Liver (tissue), 10 donors: ENCODE measurements at places on chromosomes 13 and 19.

DNA sequence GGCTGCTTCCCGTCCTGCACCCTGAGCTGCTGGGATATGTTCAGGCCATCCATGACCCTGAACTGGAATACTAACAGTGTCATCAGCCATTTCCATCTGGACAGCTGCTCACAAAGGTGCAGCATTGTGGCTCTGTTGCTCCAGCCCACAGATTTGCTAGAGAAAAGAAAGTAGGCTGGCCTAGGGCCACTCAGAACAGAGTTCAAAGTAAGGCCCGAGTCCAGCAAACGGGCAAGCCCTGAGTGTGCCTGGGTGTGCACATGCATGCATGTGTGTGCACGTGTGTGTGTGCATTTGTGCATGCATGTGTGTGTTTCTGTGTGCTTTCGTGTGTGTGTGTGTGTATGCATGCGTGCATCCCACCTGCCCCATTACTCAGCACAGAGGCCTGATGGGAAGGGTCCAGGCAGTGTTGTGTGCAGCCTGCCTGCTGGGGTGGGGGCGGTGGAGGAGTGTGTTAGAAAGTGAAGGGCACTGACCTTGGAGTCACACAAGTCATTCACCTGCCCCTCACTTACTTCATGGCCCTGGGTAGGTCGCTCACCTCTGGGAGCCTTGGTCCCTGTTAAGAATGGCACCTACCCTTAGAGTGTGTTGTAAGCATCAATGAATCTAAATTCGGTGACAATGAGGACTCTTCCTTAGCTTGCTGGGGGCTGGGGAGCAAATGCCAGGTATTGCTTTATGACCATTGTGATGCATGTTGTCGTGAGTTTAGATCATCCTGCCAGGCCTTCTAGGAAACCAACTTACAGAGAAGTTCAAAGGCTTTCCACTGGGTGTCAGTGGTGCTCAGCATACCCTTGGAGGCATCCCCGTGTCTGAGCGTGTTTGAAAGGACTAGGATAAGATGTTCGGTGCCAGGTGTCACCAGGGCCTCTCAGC is 53.2 kb downstream of the GPR12 start:
- DNase-seq = no peak
- H3K36me3 ChIP-seq = no peaks in the 10 kb centered on the region
- no peaks in the 10 kb centered on the region for H3K27me3 ChIP-seq
- H3K4me3 ChIP-seq = no peak overlapping the region
- no peaks in the 10 kb centered on the region for H3K4me1 ChIP-seq

- H3K4me1 ChIP-seq = peaks cover 2% of the 10 kb centered on the region
- no peak for DNase-seq
- H3K4me3 ChIP-seq = no peak overlapping the region
- no peak overlapping the region for H3K27ac ChIP-seq
- no peaks in the 10 kb centered on the region for H3K27me3 ChIP-seq
- peaks cover 11% of the 10 kb centered on the region for H3K36me3 ChIP-seq
These were observed 6.3 kb downstream of the PLIN3 start for GRCh38 chr19:4861147-4861546.

DNA sequence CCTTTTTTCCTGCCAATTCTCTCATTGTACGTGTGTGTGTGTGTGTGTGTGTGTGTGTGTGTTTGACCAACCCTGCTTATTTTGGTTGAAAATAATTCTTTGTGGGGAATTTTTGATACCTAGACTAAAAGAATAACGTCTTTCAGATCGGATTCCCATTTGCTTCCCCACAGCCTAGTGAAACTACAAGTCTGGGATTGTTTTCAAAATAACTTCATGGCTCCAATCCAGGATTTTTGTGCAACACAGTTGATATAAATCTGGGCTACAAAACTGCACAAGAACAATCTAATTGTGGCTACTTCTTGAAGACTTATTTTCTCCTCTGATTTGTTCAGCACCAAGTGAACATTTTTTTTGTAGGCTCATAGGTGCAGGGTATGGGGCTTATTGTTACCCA is 332.8 kb upstream of the MIR17HG start:
- no peak overlapping the region for H3K4me3 ChIP-seq
- DNase-seq = no peak
- H3K36me3 ChIP-seq = no peaks in the 10 kb centered on the region
- no peak overlapping the region for H3K27ac ChIP-seq
- no peaks in the 10 kb centered on the region for H3K27me3 ChIP-seq

GRCh38 chr13:107322228-107322627 is 754.3 kb upstream of the ARGLU1 start:
- no peak for DNase-seq
- no peaks in the 10 kb centered on the region for H3K36me3 ChIP-seq

DNA sequence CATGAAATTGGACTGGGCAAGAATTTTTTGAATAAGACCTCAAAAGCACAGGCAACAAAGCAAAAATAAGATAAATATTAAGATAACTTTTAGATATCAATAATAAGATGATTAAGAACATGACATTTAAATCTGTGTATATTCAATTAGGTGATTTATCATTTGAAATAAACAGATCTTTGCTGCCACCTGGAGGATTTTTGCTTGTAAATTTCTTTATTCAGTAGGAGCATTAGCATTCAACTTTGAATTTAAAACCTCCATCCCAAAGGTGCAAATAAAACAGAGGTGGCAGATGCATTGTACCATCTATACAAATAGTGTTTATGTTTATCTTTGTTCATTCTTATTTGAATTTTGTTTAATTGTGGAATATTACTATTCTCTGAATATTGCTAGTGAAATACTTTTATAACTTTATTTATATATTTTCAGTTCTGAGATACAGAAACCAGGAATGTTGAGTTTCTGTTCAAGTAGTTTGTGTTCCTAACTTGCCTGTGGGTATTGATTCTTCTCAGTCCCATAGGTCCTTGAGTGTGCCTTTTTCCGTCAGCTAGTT is 20.9 kb downstream of the COG6 start:
- peaks cover 17% of the 10 kb centered on the region for H3K36me3 ChIP-seq
- H3K27ac ChIP-seq = no peak overlapping the region
- H3K27me3 ChIP-seq = no peaks in the 10 kb centered on the region
- no peaks in the 10 kb centered on the region for H3K4me1 ChIP-seq

- H3K36me3 ChIP-seq = peaks cover 10% of the 10 kb centered on the region
- no peaks in the 10 kb centered on the region for H3K4me1 ChIP-seq
- H3K4me3 ChIP-seq = no peak overlapping the region
These were observed 57.7 kb downstream of the ZNF568 start for GRCh38 chr19:36973844-36974195.

DNA sequence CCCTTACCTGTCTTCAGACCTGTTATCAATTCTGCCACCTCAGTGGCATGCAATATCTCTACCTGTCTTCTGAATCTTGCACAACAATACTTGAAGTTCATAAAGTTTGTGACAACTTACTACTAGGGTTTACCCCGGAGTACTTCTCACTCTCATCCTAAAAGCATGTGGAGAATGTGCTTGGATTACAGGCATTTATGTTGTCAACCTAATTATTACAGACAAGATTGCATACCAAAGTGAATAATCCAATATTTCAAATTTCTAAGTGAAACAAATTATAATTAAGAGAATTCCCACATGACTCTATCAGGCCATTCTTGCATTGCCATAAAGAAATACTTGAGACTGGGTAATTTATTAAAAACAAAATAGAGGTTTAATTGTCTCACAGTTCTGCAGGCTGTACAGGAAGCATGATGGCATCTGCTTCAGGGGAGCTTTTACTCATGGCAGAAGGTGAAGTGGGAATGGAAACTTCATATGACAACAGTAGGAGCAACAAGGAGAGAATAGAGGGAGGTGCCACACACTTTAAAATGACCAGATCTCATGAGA is 661.0 kb upstream of the SPRY2 start:
- no peak for DNase-seq
- no peaks in the 10 kb centered on the region for H3K36me3 ChIP-seq
- no peaks in the 10 kb centered on the region for H3K27me3 ChIP-seq
- H3K27ac ChIP-seq = no peak overlapping the region
- H3K4me1 ChIP-seq = no peaks in the 10 kb centered on the region

GRCh38 chr19:51448411-51449016 is 9.7 kb downstream of the SIGLEC8 start:
- H3K27ac ChIP-seq = no peak overlapping the region
- H3K4me1 ChIP-seq = no peaks in the 10 kb centered on the region
- no peak overlapping the region for H3K4me3 ChIP-seq
- no peaks in the 10 kb centered on the region for H3K27me3 ChIP-seq
- no peaks in the 10 kb centered on the region for H3K36me3 ChIP-seq

DNA sequence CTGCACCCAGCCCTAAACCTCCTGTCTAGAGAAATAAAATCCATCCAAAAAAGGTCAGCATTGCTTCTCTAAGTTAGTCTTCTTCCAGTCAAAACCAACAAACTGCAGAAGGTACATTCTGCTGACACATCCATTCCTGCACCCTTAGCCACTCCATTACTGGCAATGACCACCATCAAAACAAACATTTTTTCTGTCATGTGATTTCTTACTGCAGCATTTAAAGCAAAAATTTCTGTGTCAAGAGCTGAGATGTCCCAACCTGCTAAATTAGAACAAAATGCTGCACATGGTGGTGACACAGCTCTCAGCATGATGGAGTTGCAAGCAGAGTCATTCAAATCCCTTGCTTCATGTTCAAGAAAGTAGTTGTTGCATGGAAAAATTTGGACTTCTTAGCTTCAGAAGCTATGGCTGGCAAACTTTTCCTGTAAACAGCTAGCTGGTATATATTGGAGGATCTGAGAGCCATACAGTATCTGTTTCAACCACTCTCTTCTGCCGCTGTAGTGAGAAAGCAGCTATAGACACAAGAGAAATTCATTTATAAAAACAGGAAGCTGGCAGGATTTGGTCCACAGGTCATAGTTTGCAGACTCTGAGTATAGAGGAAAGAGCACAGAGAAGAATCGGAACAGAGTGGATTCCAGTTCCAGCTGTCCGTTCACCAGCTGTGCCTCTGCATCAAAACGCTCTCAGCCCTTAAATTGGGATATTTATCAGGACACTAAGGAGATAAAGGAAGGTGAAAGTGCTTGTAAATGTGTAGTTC is 17.4 kb downstream of the RUBCNL start:
- no peaks in the 10 kb centered on the region for H3K4me1 ChIP-seq
- no peaks in the 10 kb centered on the region for H3K27me3 ChIP-seq
- H3K36me3 ChIP-seq = no peaks in the 10 kb centered on the region

DNA sequence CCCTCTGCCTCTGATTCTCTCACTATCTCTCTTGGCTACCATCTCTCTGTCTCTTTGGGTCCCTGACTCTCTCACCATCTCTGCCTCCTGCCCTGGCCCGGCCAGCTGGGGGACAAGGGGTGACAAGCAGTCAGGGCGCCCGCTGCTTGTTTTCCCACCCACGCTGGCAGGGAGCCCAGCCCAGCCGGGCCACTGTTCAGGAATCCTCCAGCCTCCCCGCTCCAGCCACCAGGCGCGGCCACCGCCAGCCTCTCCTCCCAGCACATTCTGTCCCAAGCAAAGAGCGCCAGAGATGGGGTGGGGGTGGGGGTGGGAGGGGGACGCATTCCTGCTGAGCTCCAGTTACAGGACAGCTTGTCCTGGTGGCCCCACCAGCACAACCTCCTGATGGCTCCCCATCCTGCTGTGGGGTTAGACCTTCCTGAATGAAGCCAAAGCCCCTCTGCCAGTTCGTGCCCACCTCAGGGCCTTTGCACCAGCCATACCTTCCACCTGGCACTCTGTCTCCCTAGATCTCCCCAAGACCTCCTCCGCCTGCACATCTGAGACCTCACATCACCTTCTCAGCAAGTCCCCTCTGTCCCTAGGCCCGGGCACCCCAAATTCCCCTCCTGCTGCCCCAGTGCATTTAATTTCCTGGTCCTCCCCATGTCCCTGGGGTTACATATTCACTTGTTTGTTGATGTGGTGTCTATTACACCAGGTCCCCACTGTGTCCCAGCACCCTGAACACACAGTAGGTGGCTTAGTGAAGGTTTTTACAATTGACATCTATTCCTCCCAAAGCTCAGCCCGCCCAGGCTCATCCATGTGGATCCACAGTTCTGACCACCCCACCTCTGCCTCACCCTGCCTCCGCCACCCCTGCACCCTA is 12.5 kb downstream of the ARRDC2 start:
- H3K36me3 ChIP-seq = no peaks in the 10 kb centered on the region
- DNase-seq = peak; percentile 64
- no peaks in the 10 kb centered on the region for H3K27me3 ChIP-seq
- H3K4me1 ChIP-seq = peaks cover 8% of the 10 kb centered on the region

- no peak overlapping the region for H3K4me3 ChIP-seq
- no peak for DNase-seq
- H3K27ac ChIP-seq = no peak overlapping the region
These were observed 34.9 kb downstream of the LRCH1 start for GRCh38 chr13:46587807-46588418.

DNA sequence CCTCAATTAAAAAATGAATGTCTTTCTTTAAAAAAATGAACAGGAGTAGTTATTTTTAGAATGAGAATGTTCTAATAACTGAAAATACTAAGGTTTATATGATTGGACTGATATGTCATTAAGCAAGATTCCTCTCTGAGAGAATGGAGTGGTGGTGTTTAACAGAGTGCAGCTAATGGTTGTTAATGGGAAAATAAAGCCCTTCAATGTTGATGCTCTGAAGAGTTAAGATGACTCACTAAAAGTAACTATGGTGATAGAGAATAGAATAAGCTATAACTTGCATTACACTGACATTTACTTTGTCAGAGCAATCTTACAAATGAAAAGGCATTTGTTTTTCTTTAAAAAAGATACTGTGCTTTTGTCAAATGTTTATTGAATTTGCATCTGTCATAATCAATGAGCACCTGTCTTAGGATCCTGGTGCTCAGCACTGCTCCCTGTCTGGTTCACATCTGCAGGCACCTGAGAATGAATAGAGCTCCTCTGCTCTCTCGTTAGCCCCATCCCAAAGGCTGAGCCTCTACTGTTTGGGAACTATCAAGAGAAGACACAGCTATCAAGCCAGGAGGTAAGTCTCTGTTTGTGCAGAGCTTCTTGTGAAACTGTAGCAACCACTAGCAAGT is 15.1 kb downstream of the PABPC3 start:
- H3K27ac ChIP-seq = no peak overlapping the region
- H3K27me3 ChIP-seq = peaks cover 3% of the 10 kb centered on the region
- no peaks in the 10 kb centered on the region for H3K4me1 ChIP-seq
- H3K36me3 ChIP-seq = no peaks in the 10 kb centered on the region
- no peak for DNase-seq

DNA sequence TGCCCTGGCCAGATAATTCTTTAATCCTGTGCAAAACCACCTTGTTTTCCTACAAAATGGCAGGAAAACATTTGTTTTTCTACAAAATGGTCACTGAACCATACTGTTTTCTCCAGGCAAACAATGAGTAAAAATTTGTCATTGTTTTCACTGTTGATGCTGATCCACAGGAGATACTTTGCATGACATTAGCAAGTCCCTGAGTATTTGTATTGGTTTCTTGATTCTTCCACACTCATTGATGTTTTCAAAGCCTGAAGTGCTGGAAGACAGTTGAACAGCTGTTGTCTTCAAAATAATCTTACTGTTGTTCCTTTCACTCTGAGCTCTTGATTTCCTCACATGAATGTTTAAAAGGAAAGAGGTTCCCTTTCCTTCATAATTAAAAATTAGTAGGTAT is 123.1 kb upstream of the HTR2A start:
- H3K27me3 ChIP-seq = no peaks in the 10 kb centered on the region
- no peaks in the 10 kb centered on the region for H3K4me1 ChIP-seq
- H3K27ac ChIP-seq = no peak overlapping the region
- no peaks in the 10 kb centered on the region for H3K36me3 ChIP-seq
- no peak for DNase-seq

GRCh38 chr19:6100284-6100915 is 9.9 kb downstream of the RFX2 start:
- no peak overlapping the region for H3K4me3 ChIP-seq
- peak; percentile 62 for DNase-seq
- H3K27ac ChIP-seq = peak overlapping the region; percentile 25

- H3K27ac ChIP-seq = no peak overlapping the region
- no peak overlapping the region for H3K4me3 ChIP-seq
- DNase-seq = no peak
These were observed 35.5 kb downstream of the SERTM1 start for GRCh38 chr13:36709136-36709890.
